ENCODE measurements at places on chromosomes 2 and 18. TPM values are rescaled to one million over a fixed set of nuclear protein-coding genes. Genes with fewer than 3 reads are reported as not detected.

The ALK gene
- total RNA-seq: not detected

The HOXD10 gene
- 7.8 TPM for total RNA-seq

The LYG1 gene
- total RNA-seq: 0.13 TPM

The MDH1B gene
- 0.13 TPM for total RNA-seq

The G6PC2 gene
- not detected for total RNA-seq

The TNFAIP6 gene
- total RNA-seq: not detected

The TAF1B gene
- 16.3 TPM for total RNA-seq

The MC4R gene
- not detected for total RNA-seq

The NEURL3 gene
- total RNA-seq: 0.13 TPM

The MAP3K2 gene
- 19.1 TPM for total RNA-seq

The EPC2 gene
- 13.6 TPM for total RNA-seq

The TBR1 gene
- under 0.01 TPM for total RNA-seq

The VSNL1 gene
- total RNA-seq: not detected

The SLC14A1 gene
- not detected for total RNA-seq

The IL36A gene
- not detected for total RNA-seq
